ENCODE measurements at places on chromosomes 13 and 19.

GRCh38 chr19:1177322-1178114 is 3.5 kb upstream of the SBNO2 start:
- no peak for DNase-seq

- DNase-seq, result no peak
These were observed 58.4 kb downstream of the OXGR1 start for GRCh38 chr13:96935901-96936300.

DNA sequence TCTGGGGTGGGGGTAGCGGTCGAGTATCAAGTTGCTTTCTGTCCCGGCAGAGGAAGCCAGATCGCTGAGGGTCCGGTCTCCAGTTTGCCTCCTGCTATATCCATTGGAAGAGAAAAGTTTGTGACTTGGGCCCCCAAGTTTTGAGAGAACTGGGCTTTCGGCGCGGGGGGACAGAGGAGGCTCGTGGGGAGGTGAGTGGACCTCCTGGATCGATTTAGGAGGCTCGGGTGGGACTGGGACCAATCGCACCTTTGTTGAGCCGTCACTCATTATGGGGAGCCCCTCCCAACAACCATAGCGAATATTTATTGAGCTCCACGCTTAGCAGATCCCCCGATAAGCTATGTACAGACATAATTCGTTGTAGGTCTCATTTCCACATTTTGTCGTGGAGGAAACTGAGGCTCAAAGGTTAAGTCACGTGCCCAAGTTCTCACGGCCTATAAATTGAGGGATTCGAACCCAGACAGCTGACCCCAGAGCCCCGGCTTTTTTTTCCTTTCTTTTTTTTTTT is 909 bp downstream of the RFXANK start:
- no peak for DNase-seq

GRCh38 chr19:13751436-13751835 is 12.9 kb upstream of the MRI1 start:
- no peak for DNase-seq

- no peak for DNase-seq
These were observed 18.2 kb upstream of the IGFL1 start for GRCh38 chr19:46211201-46211881.
